Stimulated activated CD4-positive, alpha-beta T cell treated with anti-CD3 and anti-CD28 coated beads, Interleukin-1b, Interleukin-23, amount 100 ng/mL, for 1 hour (primary cell): ENCODE measurements at places on chromosomes 11 and 22.

DNA sequence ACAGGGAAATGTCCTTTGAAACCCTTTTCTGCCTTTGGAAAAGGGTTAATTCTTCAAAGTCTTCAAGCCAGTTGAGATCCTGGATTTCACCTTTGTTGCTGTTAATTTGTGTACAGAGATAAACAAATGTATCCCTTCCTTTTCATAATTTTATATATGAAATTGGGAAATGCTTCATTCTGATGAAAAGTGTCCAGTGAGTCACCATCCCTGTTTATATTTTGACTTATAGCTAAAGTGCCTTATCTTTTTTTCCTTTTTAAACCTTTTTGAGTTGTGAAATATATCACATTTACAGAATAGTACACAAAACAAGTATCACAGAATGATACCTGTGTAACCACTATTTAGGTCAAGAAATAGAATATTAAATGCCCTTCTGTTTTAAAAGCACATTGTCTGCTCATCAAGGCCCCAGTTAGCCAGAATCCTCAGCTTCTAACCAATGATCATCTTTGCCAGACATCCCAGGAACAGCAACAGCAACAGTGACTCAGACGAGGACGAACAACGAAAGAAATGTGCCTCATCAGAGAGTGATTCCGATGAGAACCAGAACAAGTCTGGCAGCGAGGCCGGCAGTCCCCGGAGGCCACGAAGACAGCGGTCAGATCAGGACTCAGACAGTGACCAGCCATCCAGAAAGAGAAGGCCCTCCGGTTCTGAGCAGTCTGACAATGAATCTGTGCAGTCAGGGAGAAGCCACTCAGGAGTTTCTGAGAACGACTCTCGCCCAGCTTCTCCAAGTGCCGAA is 27.3 kb downstream of the CTR9 start:
- no peak for DNase-seq

DNA sequence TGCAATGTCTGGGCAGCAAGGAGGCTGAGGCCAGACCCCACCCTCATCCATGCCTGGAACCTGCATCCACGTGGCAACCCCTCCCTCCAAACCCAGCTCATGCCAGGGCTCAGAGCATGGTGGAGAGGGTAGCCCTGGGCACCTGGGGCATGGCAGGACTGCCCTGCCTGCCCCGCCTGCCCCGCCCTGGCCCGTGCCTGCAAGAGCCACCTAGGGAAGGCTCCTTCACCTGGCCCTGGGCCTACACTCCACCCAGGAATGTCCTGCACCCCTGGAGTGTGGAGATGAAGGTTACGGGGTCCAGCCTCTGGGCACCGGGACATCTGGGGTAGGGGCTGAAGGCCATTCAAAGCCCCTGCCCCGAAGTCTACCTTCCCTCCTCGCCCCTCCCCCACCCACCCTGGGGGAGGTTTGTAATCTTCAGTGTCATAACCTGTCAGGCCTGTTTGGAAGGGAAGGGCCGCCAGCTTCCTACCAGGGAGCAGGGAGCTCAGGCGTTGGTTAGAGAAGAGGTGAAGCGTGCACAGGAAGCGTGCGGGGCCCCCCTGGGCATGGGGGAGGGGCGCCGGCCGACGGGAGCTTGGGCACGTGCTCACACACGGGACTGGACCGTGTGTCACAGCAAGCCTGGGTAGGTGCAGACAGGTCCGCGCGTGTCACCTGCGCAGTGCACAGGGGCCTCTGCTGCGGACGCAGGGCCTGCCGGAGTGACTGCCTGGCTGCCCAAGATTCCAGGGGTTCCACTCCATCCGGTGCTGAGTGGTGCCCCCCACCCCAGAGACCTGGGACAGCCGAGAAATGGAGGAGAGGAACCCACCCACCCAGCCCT is 30.7 kb upstream of the TH start:
- no peak for DNase-seq

GRCh38 chr11:73961321-73961720 is 10.5 kb downstream of the DNAJB13 start:
- no peak for DNase-seq

DNA sequence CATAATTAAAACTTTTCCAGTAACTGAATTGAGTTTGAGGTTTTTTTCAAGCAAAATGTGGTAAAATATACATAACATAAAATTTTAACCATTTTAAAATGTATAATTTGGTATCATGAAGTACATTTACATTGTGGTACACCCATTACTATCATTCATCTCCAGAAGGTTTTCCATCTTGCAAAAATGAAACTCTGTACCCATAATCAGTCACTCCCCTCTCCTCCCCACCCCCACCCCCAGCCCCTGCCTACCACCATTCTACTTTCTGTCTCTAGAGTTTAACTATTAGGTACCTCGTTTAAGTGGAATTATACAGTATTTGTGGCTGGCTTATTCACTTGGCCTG is 63.7 kb downstream of the MICAL2 start:
- DNase-seq: no peak

DNA sequence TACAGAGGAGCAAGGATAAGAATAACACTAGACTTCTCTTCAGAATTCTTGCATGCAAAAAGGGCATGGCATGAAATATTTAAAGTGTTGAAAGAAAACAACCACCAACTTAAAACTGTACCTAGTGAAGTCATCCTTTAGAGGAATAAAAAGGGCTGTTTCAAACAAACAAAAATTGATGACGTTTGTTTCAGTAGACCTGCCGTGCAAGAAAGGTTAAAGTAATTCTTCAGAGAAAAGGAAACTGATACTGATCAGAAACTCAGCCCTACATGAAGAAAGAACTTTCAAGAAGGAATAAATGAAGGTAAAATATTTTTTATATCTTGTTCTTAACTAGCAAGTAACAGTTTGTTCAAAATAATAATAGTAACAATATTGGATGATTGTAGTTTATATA is 27.5 kb downstream of the MRGPRX2 start:
- DNase-seq: no peak

GRCh38 chr22:47423861-47424820 is 661.7 kb downstream of the TBC1D22A start:
- DNase-seq: no peak

- DNase-seq: no peak
Measured at GRCh38 chr22:37559901-37560607, at the start of gene CDC42EP1. Gene CDC42EP1, plus strand, starts transcription at chr22:37560480. Its CDS starts 5,870 bp downstream, at chr22:37566350.

- no peak for DNase-seq
Measured at GRCh38 chr22:26898946-26899605, 241.7 kb downstream of the MIAT start.

GRCh38 chr11:44002191-44003093 is 45.3 kb upstream of the ACCSL start:
- DNase-seq: no peak

DNA sequence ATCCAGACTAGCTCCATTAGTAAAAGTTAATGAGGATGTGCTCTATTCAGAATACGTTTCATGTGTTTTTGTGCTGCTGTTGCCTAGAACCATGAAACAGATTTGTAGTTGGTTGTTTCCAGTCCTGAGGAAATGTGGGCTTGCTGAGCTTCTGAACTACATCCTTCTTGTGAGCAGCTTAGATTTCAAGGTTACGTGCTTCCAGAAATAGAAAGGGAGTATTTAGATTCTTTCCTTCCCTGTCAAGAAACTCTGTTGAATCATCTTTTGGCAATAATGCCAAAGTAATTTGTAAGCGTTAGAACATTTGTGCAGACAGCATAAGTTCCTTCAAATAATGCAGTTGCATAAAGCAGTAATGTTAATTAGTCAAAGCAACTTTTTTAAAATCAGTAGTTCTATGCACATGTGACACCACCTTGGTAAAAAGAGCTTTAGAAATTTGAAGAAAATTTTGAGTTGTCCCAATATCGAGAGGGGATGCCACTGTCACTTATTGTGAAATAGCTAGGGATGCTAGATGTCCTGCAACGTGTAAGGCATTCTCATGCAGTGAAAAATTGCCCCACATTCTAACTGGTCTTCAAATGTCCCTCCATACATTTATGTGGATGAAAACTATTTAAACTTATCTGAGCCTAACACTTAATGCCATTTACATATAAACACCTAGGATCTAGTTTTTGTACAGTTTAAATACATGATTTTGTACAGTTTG is 169.6 kb downstream of the ETS1 start:
- DNase-seq: no peak

DNA sequence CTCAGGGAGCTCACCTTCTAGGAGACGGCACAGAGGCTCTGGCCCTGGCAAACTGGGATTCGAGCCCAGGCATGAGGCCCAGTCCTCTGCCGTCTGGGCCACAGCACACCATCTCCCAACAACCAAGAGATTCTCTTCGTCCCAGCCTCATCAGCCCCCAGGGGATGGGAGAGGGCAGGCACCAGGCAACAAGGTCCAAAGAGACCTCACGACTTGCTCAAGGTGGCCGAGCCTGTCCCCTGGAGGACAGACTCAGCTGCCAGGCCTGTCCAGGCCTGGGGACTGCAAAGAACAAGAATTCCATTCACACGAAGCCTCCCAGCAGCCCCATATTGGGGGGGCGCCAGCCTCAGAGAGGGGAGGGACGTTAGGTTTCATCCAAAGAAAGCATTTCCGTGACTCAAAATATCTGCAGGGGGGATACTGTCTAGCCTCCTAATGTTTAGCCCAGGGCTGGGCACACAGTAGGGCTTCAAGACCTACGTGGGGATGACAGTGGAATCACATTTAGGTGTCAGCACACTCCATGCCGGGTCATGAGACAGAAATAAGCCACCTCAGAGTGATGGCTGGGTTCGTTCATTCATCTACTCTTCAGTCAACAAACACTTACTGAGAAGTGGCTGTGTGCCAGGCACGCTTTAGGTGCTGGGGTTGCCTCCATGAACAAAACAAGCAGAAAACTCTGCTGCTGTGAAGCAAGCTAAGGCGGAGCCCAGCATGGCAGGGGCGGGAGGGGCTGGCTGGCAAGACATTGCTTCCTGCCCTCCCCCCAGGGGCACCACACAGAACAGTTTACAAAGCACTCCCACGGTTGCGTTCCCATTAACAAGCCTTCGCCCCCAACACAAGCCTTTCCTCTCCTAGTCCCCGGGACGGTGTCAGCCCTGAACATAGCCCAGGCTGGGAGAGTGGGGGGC is 1.2 kb downstream of the CARNS1 start:
- peak; percentile 72 for DNase-seq

- no peak for DNase-seq
Measured at GRCh38 chr11:92129811-92130210, 94.8 kb upstream of the FAT3 start.

GRCh38 chr11:96311120-96311568 is 31.9 kb downstream of the MAML2 start:
- no peak for DNase-seq

- DNase-seq: no peak
Measured at GRCh38 chr11:61794579-61794978, 1.9 kb downstream of the FEN1 start.

- no peak for DNase-seq
Measured at GRCh38 chr11:34960277-34960676, 43.9 kb downstream of the PDHX start.

GRCh38 chr11:119999220-119999619 is 138.7 kb downstream of the TRIM29 start:
- no peak for DNase-seq

- DNase-seq: no peak
Measured at GRCh38 chr11:85052636-85053035, 574.5 kb downstream of the DLG2 start.

DNA sequence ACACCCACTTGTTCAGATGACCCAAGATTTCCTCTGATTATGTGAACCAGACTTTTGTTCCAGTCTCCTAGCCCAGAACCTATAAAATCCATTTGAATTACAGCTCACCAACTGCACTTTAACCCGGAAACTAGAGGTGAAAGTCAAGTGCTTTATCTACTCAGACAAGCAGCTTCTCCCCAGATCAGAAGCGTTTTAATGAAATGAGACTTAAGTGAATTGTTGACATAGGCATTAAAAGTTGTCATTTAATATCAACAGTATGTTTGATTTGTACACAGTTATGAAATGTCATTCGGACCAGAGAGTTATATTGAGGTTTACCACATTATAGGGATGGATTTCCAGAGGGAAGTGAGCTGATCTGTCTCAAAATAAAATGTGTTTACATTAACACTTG is 52.0 kb downstream of the CADM1 start:
- no peak for DNase-seq

GRCh38 chr11:855330-855674 is 12.7 kb downstream of the TSPAN4 start:
- no peak for DNase-seq

DNA sequence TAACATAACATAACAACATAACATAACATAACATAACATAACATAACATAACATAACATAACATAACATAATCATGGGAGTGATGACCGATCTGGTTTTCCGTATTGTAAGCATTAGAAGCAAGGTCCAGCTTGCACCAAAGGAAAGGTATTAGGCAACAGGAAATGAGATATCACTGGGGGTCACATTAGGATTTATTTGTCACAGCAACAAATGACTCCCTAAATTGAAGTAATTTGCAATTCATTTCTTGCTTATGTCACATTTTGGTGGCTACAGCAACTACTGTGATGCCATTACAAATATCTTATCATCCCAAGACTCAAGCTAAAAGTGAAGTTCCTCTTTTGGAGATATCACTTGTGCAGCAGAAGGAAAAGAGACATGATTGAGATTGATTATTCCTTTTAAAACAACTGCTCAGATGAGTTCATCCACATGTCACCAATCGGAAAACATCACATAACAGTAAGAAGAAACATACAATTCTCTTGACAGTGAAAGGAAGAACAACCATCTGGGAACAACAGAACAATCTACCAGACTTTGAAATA is 1331.1 kb upstream of the RAG2 start:
- DNase-seq: no peak

- no peak for DNase-seq
Measured at GRCh38 chr11:55457641-55458040, 89.9 kb downstream of the OR4A15 start.
